ENCODE measurements at places on chromosomes 16 and 17.

GRCh38 chr16:80607204-80607603 lies 66.4 kb downstream of the DYNLRB2 start:
- no peak for DNase-seq

GRCh38 chr17:45088741-45089140 lies 27.6 kb downstream of the NMT1 start:
- no peak for DNase-seq

DNA sequence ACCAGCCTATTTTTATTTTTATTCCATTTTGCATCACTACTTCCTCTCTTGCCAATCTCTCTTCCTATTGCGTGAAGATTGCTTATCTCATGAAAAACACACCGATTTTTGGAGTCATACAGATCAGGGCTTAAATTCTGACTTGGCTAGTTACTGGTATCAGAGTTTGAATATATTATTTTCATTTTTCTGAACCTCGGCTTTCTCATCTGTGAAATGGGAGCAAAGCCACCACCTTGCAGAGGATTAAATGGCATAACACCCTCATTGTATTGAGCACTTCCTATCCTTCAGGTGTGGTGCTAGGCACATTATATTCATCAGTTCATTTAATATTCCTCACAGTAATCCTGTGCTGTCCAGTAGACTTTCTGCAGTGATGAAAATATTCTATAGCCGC lies 208.8 kb downstream of the HAPSTR1 start:
- no peak for DNase-seq

GRCh38 chr17:19703106-19703827 lies 13.1 kb downstream of the SLC47A2 start:
- DNase-seq, result no peak

- no peak for DNase-seq
Observed at GRCh38 chr16:31118223-31119155, 1.0 kb downstream of the KAT8 start.

DNA sequence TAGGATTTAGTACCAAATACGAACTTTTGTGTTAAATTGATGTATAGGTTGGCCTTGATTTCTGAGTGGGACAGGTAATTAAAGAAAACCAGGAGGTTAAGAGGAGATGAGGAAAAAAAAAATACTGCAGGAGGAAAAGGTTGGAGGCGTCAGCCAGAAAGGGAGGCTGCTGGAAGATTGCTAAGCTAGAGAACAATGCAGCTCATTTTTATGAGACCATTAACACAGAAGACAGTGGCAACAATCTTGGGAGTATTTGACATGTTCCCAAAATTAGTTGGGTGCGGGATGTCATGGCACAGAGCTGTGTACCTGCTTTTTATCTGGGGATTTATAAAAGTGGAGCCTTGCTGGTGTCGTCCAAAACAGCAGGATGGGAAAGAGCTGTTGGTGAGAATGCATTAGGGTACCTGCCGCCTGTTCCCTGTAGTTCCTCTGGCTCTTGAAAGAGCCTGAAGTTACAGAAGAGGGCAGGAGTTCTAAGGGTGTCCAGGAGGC lies 229.3 kb downstream of the RBFOX1 start:
- no peak for DNase-seq

DNA sequence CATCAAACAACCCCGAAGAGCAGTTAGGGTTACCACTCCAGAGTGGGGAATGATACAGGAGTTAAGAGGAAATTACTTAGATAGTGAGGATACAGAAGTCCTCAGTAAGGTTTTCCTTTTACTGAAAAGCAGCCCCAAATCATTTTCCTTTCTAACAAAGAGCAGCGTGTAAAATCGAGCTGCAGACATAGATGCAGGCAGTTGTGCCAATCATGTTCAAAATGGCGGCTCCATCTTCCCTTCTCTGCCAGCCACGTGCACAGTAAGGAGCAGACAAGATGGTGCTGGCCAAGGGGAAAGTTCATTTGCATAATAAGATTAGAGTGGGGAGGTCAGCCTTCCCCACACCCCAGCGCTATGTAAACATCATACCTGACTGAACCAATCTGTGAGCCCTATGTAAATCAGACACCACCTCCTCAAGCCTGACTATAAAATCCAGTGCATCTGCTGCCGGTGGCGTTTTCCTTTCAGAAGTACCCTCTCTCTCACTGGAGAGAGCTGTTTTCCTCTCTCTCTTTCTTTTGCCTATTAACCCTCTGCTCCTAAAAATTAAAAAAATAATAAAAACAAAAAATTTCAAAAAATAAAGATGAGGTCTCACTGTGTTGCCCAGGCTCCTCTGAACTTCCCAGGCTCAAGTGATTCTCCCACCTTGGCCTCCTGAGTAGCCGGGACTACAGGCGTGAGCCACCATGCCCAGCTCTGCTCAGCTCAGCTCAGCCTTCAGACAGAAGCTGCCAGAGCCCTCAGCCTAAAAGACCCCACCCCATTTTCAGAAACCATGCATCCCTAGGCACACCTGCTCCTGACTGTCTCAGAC lies 2.6 kb upstream of the SRL start:
- DNase-seq, result no peak

DNA sequence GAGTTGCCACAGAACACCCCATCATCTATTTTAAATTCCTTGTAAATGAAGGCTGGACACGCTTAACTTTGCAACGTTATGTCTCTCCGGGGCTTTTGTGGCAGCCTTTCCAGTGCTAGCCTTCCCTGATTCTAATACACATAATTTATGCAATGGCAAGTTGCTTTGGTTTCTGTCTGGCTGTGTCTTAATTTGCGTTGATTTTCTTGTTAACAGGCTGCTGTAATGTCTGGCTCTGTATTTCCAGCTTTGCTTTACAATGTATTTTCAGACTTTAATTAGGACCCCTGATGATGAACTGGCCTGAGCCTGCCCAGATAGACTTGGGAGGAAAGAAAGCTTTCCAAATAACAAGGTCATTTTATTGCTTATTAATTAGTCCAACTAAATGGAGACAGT lies 30.3 kb downstream of the ARSG start:
- no peak for DNase-seq

GRCh38 chr17:80425835-80426426 lies 11.0 kb downstream of the ENDOV start:
- DNase-seq, result no peak

- DNase-seq, result no peak
Observed at GRCh38 chr17:63826468-63827001, 696 bp upstream of the PSMC5 start.

DNA sequence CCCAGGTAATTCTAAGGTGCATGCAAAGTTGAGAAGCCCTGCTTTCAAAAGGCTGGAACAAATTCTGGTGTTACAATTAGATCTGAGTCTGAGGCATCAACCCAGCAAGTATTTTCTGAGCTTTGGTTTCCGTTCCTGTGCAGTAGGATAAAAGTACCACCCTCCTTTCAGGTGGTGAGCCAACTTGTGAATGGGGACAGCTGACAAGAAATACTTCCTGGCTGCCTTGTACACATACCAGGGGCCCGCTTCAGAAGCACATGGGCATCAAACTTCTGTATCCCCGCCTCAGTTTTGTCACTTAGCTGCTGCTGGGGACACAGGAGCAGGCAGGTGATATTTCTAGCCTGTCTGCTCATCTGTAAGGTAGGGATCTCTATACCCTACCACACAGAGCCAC lies 252.2 kb downstream of the CPPED1 start:
- DNase-seq, result no peak

DNA sequence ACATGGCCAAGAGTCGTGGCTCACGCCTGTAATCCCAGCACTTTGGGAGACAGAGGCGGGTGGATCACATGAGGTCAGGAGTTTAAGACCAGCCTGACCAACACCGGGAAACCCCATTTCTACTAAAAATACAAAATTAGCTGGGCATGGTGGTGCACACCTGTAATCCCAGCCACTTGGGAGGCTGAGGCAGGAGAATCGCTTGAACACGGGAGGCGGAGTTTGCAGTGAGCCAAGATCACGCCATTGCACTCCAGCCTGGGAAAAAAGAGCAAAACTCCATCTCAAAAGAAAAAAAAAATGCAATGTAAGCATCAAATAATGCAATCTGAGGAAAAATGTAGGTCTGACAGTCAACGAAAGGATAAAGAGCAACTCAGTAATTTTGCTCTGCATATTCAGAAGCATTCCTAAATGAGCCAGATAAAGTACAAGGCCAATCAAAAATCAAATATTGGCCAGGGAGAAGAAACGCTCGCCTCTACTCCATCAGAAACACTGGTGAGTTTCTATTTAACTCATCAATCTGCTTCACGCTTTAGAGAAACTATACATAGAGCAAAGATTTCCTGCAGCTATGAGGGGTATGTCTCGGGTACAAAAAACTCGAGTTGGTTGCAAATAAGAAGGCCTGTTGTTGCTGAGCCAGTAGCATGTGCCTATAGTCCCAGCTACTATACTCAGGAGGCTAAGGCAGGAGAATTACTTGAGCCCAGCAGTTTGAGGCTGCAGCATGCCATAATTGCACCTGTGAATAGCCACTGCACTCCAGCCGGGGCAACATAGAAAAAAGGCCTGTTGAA lies 3.7 kb downstream of the TXNDC11 start:
- no peak for DNase-seq

- DNase-seq, result no peak
Observed at GRCh38 chr16:14307059-14307526, 236.0 kb downstream of the MRTFB start.

DNA sequence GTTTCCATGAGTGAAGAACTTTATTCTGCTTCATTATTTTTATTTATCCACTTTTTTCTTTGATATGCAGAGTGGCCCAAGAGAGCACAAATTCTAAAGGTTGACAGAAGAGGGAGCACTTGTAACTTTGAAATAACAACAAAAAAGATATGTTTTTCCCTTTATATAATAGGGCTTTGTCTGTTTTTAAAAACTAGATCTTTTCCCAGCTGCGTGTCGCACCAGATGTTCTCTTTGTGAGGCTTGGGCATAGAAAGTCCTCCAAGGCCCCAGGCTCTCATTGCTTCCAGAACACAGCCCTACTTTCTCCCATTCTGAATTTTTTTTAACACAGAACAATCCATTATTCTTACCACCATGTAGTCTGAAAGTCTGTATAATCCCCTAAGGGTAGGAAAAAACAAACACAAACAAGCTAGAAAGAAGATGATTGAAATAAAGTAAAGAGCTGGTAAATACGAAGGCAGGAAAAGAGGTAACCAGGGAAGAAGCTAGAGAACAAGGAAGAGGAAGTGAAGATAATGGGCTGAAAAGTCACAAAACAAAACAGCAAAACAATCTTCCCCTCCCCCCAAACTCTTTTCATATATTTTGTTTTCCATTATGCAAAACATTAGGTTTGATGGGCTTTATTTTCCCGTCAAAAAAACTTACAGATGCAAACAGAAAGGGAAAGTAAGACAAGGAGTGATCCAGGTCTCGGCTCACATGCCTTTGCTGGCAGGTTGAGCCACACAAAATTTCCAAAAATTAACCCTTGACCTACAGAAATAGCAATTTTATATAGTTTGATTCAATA lies 160.4 kb downstream of the ABCA8 start:
- DNase-seq, result no peak

GRCh38 chr17:80892019-80892855 lies 99.4 kb upstream of the CHMP6 start:
- peak; percentile 63 for DNase-seq

- DNase-seq, result no peak
Observed at GRCh38 chr17:78045316-78045715, 83.2 kb downstream of the TMC6 start.

DNA sequence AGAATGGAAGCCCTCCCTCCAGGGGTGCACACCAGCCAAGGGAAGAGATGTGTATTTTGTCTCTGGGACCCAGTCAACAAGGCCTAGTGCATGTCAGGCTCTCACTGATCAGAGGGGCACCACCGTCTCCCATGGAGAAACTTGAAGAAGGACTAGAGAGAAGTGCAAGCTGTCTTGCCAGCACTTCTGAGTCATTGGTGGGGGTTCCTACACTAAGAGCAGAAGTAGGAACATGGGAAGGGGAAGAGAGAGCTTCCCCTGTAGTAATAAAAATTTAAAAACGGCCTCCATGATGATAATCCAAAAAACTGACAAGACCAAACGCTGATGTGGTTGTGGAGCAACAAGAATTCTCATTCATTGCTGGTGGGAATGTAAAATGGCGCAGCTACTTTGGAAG lies 46.3 kb downstream of the DYNLRB2 start:
- no peak for DNase-seq

DNA sequence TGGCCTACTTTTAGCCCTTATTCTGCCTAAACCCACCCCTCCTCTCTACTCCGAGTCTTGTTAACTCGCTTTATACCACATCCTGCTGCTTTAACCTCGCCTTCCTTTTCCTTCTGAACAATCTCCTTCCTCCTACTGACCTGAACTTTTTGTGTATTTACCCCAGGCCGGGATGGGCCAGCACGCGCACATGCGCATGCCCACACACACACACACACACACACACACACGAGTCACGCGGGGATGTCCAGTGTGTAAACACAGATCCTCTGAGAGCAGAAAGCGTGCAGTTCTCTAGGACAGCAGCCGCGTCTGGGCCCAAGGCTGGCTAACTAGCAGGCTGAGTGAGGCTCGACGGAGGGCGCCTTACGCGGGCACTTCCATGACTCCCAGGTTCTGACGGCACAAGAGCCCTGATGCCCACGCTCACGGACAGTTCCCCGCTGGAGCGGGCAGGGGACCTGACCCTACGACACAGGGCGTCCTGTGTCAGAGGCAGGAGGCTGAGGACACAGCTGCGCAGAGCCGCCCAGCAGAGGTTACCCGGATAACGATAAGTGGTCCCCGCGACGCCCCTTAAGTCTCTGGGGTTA lies 610 bp downstream of the PIK3R5 start:
- DNase-seq, result no peak

GRCh38 chr17:1996800-1997288 lies 28.3 kb downstream of the RTN4RL1 start:
- no peak for DNase-seq

DNA sequence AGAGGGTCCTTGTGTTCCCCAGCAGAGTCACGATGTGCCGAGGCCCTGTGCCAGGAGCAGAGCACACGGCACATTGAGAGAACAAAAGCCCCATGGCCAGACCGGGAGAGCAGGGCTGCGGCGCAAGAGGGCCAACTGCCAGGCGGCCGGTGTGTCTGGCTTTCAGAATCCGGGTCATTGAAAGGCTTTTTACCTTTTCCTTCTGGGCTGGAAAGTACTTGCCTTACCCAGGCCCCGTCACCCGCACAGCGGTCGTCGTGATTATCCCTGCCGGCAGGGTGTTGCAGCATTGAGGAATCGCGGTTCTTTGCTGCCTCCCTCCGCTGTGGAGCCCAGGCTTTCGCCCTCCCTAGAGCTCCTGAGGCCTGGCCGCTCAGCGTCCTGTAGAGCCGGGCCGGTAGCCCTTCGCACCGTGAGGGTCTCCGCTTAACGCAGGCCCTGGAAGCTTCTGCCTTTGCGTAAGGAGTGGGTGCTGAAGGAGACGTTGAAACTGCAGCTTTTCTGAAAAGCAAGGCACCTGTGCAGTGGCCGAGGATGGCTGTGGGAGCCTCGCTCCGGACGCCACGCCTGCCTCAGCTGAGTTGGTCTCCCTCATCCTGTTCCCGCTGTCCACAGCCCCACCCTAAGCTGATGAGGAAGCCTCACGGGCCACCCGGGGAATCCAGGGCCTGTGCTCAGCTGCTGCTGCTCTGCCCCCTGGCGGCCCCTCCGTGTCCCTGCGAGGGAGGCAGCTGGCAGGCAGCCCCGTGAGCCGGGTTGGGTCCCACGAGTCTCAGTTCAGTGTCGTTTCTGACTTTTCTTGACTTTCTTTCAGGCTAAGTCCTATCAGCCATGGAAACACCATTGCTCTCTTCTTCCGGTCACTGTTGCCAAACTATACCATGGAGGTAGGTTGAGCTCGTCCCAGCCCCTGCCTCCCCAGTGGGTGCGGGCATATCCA lies 8.6 kb upstream of the MC1R start:
- DNase-seq, result peak; percentile 42

GRCh38 chr16:29665294-29666077 lies 2.4 kb downstream of the SPN start:
- DNase-seq, result no peak

GRCh38 chr16:84503751-84504395 lies 586 bp downstream of the MEAK7 start:
- DNase-seq, result no peak

GRCh38 chr16:64823481-64824075 lies 298.3 kb downstream of the CDH11 start:
- DNase-seq, result no peak

Data from stimulated activated CD8-positive, alpha-beta memory T cell treated with anti-CD3 and anti-CD28 coated beads, Interleukin-7, amount 100 ng/mL, for 1 hour (primary cell).